ENCODE measurements at places on chromosomes 11 and 22.

DNA sequence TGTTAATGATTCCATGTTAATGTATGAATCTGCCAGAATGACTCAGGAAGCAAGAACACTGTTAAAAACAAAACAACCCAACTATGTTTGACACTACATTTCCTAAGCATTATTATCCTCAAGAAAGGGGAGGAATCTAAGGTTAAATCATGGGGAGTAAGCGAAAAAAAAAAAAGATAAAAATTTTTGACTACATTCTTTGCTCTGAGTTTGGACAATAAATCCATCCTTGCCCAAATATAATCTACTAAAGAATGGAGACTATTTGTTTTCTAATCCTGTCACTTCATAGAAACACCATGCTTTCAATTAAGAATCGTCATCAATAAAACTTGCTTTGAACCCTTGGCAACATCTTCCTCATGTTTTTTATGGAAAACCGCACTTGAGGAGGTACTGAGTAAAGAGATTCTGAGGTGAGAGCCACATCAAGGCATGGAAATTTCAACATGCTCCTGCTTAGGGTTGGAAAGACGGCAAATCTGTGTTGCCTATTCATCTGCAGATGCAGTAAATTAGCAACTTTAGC, 9.7 kb downstream of the MAML2 start:
- DNase-seq, result peak; percentile 86

GRCh38 chr22:40609216-40609615, 27.3 kb downstream of the MRTFA start:
- DNase-seq, result peak; percentile 32

DNA sequence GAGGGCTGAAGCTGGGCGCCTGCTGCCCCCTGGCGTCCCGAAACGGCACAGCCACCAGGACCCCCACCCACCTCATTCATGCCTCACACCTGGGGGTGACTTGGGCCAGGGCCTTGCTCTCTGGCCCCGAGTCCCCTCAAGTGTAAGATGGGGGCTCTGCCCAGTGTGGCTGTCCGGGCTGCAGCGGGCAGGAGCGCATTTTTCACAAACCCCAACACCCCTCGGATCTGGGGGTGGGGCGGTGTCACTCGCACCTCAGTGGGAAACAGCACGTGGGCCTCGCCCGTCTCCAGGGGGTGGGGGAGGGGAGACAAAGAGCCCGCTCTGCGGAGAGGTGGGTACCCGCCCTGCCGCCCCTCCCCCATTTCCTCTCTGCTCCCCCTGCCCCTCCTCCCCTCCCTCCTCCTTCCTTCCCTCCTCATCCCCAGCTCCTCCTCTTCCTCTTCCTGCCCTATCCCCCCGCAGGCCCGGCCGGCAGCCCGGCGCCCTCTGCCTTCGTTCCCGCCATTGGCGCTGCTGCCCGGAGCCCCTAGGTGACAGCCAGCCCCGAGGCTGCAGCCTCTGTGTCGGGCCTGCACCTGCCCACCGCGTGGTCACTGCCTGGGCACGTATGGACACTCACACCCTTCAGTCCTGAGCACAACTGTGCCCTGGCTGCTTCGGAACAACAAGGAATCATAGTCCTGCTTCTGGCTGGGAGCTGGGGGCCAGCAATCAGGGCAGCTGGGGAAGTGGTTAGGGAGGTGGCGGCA, 6.8 kb upstream of the CDKN1C start:
- DNase-seq, result peak; percentile 79

DNA sequence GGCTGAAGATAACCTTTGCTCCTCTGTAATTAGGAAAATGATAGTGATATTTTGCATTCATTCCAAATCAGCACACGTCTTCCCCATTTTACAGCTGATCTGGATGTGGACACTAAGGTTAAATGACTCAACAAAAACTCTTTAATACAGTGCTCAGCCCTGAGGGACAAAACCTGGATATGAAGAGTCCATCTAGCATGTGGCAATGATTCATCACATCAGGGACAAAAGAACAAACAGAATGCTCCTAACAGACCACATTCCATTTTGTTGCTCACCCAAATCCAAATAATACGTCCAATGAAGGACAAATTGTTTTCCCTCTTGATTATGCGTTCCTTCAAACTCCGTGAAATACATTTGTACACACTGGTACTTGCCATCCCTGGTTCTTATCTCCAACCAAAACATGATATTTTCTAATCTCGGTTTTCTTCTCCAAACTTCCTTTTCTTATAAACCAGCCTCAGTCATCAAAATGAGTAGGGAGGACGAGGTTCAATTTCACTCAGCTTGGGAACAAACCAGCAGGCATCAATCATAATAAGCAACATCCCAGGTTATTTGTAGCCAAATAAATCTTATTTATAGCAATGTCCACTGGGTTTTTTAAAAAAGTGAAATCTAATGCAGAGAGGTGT, 53.7 kb upstream of the MTMR2 start:
- DNase-seq, result peak; percentile 15

DNA sequence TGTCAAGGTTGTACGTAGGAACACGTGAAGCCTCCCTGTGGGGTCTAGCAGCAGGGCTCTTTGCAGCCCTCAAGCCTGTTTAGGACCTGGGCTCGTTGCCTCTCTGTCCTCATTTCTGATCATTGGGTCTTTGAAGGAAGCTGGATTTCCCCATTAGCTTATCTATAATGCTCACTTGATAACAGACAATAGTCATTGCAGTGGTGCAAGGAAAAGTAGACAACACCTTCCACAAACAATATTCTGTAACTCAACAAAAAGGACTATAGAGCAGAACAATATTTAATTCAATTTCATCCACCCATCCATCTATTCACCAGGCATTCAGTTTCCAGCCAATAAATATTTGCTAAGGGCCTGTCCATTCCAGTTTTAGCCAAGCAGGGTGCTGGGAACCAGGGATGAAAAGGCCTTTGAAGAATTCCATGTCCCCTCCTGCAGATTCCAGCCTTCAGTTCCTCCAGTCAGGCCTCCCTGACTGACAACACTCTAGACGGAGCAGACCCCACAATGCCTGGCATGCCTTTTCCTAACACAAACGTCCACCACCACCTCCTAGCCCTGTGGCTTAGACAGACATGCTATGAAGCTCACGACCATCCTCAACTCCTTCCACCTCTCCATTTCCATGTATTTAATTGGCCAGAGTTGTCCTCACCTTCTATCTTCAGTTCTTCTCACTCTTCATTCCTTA, 12.7 kb upstream of the POLD3 start:
- no peak for DNase-seq

- DNase-seq, result no peak
These were observed 131.0 kb downstream of the ELP4 start for GRCh38 chr11:31640611-31641010.

GRCh38 chr22:27196606-27197005, 539.2 kb downstream of the MIAT start:
- DNase-seq, result no peak

GRCh38 chr11:70675697-70676374, 277.5 kb downstream of the CTTN start:
- no peak for DNase-seq

GRCh38 chr11:64331569-64332371, 8.2 kb upstream of the CCDC88B start:
- peak; percentile 83 for DNase-seq

GRCh38 chr11:4026389-4026788, 68.2 kb upstream of the RRM1 start:
- DNase-seq, result no peak

- DNase-seq, result peak; percentile 34
These were observed 16.3 kb upstream of the CYP2R1 start for GRCh38 chr11:14908214-14908880.

- no peak for DNase-seq
These were observed 196.2 kb upstream of the E2F8 start for GRCh38 chr11:19436932-19437331.

GRCh38 chr11:84564180-84564866, 1062.8 kb downstream of the DLG2 start:
- DNase-seq, result peak; percentile 46

DNA sequence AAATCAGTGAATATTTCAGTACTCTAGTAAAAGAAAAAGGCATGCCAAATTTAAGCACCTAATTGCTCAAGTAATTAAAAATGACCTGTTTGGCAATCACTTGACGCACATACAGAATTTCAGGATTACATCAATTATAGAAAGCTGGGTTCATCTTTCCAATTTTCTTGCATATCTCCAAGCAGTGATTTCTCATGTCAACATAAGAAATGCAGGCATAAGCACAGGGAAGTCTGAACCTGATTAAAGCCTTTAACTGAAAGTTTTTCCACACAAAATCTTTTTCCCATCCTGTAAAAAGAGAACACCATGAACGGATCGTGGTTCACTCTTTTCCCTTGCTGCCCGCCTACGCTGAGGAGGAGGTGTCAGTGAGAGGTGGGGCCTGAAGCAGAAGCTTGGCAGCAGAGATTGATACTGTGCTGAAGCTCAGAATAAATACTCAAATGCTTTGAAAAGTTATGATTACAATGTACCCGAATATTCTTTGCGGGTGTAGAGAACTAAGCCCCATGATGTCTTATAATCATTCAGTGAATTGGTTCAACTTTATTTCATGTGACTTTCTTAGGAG, 704.1 kb upstream of the CCDC90B start:
- DNase-seq, result no peak

Data from fibroblast of skin of right biceps (primary cell).